ENCODE measurements at places on chromosomes 1 and 21. TPM values are rescaled to one million over a fixed set of nuclear protein-coding genes. Genes with fewer than 3 reads are reported as not detected.
A peak's percentile ranks its signal among the peaks of the same experiment; 100 is the strongest.

GRCh38 chr21:29335720-29336119 is 37.0 kb downstream of the BACH1 start:
- DNase-seq, result no peak

DNA sequence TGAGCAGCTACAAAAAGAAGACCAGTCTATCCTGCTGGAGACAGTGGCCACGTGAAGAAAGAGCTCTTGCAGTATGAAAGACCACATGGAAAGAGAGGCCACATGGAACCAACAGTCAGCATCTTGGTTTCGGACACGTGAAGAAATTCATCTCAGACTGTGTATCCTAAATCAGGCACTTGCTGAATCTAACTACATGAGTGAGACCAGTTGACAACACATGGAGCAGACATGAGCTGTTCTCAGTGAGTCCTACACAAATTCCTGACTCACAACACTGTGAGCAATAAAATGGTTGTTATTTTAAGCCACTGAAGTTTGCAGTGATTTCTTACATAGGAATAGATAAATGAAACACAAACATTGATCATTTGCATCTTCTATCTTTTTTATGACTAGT is 2.4 kb upstream of the TAF1A start:
- no peak for DNase-seq

GABRD gene
- total RNA-seq, result not detected

DNA sequence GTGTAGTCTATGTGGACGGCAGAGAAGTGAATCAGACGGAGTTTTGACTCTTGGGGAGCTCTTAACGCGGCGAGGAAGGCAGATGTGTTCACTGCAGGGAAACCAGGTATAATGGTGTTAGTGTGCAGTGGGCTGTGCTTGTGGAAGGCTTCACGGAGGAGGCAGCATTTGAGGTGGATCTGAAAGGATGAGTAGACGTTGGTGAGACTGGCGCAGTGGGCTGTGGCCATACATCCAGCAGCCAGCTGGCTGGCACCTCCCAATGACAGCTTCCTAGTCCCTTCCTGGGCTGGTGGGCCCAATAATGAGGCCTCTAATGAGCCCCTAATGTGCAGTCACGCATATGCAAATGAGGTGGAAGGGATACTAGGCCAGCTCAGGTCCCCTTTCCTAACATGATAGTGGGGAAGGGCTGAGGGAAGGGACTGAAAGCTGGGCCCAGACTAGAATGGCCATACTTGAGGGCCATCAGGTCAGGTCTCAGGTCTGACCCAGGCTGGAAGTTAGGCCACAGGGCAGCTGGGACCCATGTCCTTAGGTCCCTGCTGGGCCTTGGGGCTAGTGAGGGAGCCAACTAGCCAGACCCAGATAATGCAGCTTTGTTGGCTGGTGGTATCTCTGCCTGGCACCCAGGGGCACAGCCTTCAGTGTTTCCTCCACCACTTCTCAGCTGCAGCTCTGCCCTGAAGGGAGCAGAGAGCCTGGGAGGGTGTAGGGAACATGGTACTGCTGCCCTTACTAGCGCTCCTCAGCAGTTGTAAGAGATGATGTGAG is 3.8 kb downstream of the MAP7D1 start:
- no peak for DNase-seq

MPZL1 gene
- 17.8 TPM for total RNA-seq

GRCh38 chr1:217861658-217862057 is 230.5 kb downstream of the SPATA17 start:
- DNase-seq, result no peak

PLD5 gene
- not detected for total RNA-seq

DNA sequence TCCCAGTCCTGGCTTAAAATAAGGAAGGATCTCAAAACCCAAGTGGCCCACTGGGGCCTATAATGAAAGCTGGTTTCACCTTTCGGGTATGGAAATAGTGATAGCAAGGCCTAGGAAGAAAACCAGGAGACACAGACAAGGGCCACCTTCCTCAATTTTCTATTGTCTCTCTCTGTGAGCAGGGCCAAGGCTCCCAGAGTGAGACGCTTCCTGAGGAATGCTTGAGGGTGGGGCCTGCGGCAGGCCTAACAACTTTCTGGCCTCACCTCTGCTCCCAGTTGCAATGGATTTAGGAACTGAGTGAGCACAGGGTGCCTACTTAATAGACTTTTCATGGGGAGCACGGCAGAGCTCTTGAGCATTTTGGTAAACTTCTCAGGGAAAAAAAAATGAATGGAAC is 300.9 kb downstream of the ASTN1 start:
- DNase-seq, result no peak

- DNase-seq, result no peak
These were observed 7.9 kb upstream of the NBPF11 start for GRCh38 chr1:148160048-148160342.

GRCh38 chr21:29423099-29423870 is 124.6 kb downstream of the BACH1 start:
- DNase-seq, result no peak

RBM11 gene
- total RNA-seq, result not detected

SYPL2 gene
- total RNA-seq, result 9.6 TPM

DNA sequence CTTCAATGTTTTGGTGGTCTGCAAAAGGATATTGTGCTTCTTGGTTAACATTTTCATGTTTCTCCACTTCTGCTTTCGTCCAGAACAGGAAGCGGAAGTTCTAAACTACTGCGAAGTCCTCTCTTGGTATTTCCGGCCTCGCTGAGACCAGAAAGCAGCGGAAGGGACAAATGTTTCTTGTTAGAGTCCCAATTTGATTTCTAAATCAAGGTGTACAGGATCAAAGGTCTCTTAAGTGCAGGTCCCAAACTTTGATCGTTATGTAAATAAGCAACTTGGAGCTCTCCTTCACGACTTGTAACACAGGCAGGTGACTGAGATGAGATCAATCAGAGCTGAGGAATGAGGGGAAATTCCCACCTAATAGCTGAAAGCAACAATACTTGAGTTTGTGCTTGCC is 40.1 kb upstream of the HMCN1 start:
- peak; percentile 54 for DNase-seq

- peak; percentile 40 for DNase-seq
These were observed 253.4 kb downstream of the RHOU start for GRCh38 chr1:228988664-228989063.

- DNase-seq, result no peak
These were observed 9.8 kb downstream of the SLC19A2 start for GRCh38 chr1:169475806-169476387.

- no peak for DNase-seq
These were observed 31.6 kb downstream of the HYI start for GRCh38 chr1:43421976-43422750.

CENPF gene
- total RNA-seq, result 1.1 TPM

DMRTA2 gene
- total RNA-seq, result not detected

- no peak for DNase-seq
These were observed 29.6 kb upstream of the AGL start for GRCh38 chr1:99820546-99820945.

GRCh38 chr1:178470411-178470960 is 26.3 kb downstream of the CLEC20A start:
- no peak for DNase-seq

CLDN19 gene
- total RNA-seq, result not detected

GRCh38 chr1:112337028-112337531 is 58.9 kb upstream of the CTTNBP2NL start:
- peak; percentile 46 for DNase-seq
